ENCODE measurements at places on chromosomes 4 and X.
A peak's percentile ranks its signal among the peaks of the same experiment; 100 is the strongest.

GRCh38 chrX:74117962-74118902, 185.7 kb upstream of the ZCCHC13 start:
- DNase-seq: no peak

- DNase-seq: no peak
Measured at GRCh38 chr4:136754810-136755530, 777.3 kb downstream of the PCDH18 start.

DNA sequence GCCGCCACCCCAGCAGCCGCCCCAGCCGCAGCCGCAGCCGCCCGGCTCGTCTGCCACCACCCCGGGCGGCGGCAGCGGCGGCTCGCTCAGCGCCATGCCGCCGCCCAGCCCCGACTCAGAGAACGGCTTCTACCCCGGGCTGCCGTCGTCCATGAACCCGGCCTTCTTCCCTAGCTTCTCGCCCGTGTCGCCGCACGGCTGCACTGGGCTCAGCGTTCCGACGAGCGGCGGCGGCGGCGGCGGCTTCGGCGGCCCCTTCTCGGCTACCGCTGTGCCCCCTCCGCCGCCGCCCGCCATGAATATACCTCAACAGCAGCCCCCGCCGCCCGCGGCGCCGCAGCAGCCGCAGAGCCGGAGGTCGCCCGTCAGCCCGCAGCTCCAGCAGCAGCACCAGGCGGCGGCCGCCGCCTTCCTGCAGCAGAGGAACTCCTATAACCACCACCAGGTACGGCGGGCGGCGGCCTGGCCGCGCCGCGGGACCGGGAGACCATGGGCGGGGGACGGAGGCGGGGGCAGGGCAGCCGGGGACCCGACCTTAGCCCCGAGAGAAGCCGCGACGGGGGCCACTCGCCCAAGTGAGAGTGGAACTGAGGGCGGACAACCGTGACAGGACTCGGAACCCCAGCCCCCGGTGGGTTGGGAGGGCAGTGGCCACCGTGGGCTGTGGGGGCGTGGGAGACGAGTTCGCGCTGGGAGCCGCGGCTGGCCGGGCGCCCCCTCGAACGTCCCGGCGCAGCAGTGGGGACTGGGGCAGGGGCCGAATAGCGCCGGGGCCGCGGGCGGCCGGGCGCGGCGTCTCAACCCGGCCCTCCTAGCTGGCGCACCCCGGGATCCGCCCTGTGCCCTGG, 1.8 kb downstream of the CPEB2 start:
- peak; percentile 62 for DNase-seq

GRCh38 chrX:103197721-103198306, 17.1 kb upstream of the BEX4 start:
- DNase-seq: no peak

GRCh38 chr4:156764145-156764544, 207.5 kb downstream of the PDGFC start:
- no peak for DNase-seq

DNA sequence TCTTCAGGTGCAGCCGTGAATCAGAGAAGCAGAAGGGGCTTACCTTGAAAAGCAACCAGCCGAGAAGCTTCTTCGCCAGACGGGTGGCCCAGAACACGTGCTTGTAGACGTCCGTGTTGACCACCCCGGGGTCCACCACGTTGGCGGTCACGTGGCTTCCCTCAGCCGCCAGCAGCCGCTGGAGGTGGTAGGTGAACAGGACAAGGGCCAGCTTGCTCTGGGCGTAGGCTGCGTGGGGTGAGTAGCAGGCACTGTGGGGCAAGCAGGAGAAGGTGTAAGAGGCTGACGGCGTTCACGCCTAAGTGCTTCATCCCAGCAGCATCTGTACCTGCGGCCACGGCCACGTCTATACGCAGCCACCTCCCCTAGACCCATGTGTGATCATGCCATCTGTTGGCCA, 257.8 kb downstream of the DHRSX start:
- DNase-seq: no peak

DNA sequence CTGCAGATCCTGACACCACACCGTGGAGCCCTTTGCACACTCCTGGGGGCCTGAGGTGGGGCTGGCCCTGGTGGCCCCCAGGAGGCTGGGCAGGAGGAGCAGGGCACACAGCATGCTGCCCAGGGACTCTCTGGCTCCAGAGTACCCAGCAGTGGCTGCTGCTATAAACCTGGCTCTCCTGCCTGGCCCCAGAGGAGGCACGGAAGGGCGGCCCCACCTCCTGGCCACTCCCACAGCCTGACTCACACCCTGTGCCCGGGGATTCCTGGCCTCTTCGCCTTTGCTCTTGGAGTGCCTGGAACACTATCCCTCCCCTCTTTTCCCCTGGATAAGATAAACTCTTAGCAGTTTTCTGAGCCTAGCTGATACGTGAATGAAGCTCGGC, at the start of gene PSAPL1:
PSAPL1 (minus strand) TSS at position 165 of the 385 bp plus-strand sequence; CDS start at position 114, 51 bp downstream.
- no peak for DNase-seq

GRCh38 chr4:75089206-75089605, 156.3 kb downstream of the PARM1 start:
- DNase-seq: no peak

GRCh38 chr4:30559481-30559880, 160.7 kb upstream of the PCDH7 start:
- no peak for DNase-seq

GRCh38 chrX:119729408-119730201, 28.8 kb upstream of the SOWAHD start:
- DNase-seq: peak; percentile 61

DNA sequence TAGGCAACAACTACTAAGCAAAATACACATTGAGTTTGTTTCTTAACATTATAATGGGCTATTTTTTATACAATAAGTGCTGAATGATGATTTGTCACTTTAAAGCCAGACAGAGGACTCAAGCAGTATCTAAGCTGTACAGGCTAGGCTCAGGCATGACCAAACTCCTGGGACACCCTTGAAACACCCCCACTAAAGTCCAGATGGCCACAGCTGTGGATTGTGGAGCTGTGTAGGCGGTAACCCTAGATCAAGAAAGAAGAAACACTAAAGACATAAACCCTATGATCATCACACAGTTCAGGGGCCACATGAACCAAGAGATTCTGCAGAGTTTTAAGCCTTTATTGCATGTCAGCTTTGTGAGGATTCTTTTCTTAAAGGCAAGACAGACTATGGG, 25.1 kb downstream of the TAB3 start:
- DNase-seq: no peak

- no peak for DNase-seq
Measured at GRCh38 chr4:51894059-51894645, 51.2 kb downstream of the DCUN1D4 start.

- DNase-seq: no peak
Measured at GRCh38 chrX:154030266-154030665, 10.6 kb upstream of the IRAK1 start.

DNA sequence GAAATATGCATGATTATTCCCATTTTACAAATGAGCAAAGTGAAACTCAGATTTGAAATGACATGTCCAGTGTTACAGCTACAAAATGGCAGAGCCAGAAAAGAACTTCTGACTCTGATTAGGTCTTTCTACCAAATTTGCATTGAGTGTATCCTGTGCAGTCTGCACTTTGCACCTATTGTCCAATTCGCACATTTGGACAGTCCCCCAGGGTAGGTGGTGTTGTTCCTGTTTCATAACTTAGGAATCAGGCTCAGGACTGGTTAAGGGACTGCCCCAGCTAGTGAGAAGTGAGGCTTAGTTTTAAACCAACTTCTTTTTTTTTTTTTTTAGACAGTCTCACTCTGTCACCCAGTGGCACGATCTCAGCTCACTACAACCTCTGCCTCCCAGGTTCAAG, 137.9 kb upstream of the NALF2 start:
- no peak for DNase-seq

DNA sequence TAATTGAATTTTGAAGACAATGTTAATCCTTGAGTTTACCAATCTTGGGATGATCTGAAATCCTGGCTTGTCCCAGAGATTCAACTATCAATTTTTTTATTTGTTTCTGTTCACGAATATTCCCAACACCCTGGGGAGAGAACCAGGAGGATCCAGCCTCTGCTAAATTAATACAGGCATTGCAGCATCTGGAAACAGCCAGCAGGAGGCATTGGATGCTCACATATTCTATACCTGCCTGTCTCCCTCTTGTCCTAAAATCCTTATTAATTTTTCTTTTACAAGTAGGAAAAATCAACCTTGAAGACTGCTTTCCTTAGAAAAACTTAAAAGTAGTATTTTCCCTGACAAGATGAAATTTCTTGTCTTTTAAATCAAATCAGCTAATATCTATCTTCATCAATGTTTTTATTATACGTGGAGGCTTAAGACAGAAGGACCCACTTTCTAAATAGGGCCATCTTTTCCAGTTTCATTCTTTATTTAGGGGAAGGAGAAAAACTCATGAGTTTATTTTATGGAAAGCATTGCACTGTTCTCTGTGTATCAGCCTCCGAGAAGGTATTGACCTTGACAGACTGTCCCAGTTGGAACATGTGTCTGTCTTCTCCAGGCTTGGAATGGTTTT, 102.4 kb downstream of the CLNK start:
- peak; percentile 46 for DNase-seq

- no peak for DNase-seq
Measured at GRCh38 chr4:10175626-10176025, 59.0 kb upstream of the WDR1 start.

DNA sequence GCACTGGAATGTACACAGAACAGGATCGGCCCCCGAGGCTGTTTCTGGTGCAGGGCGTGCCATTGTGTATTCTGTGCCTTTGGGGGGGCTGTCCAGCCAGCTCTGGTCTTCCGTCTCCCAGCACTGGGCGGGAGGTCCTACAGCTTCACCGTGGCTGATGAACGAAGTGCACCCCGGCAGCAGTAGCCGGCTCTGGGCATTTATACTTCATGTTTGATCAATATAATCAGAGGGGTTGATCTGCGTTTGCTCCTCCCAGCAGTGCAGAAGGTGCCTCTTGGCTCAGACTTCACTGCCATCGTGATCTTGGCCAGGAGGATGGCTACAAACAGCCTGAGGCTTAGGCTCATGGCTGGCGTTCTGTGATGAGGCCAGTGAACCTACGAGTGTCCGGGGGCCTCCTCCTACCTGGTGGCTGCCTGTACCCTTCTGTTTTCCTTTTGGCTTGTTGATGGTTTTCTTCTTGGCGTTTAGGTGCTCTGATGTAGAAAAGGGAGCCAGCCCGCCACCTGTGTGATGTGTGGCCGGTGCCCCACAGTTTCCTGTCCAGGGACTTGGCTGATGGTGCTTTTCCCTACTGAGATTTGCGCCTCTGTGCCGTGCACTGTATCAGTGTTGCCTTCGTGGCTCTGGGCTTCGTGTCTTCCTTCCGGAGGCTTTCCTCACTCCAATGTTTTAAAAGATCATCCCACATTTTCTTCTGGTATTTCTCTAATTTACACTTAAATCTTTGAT, 31.2 kb upstream of the HGFAC start:
- no peak for DNase-seq

- DNase-seq: no peak
Measured at GRCh38 chr4:177239477-177239876, 70.2 kb upstream of the NEIL3 start.

- no peak for DNase-seq
Measured at GRCh38 chr4:102732678-102733077, 28.1 kb downstream of the MANBA start.

GRCh38 chrX:9318213-9318612, 146.6 kb upstream of the TBL1X start:
- DNase-seq: no peak

DNA sequence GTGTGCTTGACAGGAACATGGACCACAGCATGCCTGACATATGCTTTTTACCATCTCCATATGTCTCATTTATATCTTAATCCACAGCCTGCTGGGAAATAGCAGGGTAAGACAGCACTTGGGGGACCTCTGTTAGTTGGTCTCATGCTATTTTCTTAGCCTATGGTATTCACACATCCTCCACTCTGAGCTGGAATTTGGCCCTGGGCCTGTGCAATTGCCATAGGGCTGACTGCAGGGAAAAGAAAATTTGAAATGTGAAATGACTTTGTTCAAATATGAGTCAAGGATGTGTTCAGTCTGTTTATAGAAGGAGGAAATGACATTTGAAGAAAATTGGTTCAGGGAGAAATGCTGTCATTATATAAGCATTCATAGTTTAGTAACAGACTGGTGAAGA, 9.6 kb upstream of the MAP7D3 start:
- no peak for DNase-seq

DNA sequence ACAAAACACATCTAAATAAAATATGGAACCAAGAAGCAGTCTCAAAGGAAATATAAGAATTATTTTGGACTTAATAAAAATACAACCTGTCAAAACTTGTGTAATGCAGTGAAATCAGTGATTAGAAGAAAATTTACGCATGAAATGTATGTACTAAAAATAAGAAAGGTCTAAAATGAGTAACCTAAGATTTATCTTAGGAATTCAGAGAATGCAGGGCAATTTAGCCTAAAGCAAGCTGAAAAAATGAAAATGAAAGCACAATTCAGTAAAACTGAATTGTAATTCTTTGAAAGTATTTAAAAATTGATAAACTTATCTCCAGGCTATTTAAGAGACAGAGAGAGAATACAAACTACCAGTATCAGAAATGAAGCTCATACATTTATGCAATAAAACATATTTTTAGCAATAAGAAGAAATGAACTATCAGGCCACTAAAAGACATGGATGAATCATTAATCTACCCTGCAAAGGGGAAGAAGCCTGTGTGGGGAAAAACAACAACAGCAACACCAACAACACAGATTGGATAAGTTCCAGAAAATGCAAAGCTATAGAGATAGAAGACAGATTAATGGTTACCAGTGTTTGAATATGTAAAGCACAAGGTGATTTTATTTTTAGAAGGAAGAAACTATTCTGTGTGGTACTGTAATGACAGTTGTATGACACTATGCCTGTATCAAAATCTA, 442.0 kb upstream of the ADGRL3 start:
- no peak for DNase-seq

GRCh38 chrX:17226736-17227135, 148.3 kb upstream of the NHS start:
- no peak for DNase-seq

All from D341Med (cell line).